Nucleus accumbens (tissue), 56 donors: ENCODE measurements at places on chromosomes 13 and 19.

DNA sequence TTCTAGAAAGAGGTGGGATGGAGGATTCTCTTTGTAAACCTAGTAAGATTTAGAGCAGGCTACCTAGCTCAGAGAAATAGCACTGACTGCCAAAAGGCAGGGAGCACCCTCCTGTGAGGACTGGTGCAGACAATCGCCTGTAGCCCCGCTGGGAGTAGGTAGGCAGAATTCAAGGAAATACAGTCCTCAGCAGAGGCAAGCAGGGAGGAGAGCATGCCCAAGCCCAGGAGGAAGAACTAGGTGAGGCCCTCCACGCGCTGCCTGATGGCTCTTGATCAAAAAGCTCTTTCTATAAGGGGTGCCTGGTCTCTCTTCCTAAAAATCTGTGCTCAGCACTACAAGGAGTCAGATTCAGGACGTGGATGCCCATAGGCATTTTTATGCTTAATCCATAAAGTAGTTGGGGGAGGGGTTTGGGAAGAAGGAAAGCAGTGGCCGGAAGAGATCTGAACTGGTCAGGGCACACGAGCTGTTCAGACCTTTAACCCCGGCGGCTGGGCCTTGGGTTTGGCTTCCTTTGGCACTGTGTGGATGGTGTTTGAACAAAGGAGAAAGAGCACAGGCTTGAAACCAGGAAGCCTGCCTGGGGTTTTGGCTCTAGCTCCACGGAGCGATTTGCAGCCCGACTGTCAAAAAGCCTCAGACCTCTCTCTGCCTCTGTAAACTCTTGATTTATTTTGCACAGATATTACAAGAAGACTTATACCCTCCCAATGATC lies 320.6 kb downstream of the FOXO1 start:
- DNase-seq = no peak

DNA sequence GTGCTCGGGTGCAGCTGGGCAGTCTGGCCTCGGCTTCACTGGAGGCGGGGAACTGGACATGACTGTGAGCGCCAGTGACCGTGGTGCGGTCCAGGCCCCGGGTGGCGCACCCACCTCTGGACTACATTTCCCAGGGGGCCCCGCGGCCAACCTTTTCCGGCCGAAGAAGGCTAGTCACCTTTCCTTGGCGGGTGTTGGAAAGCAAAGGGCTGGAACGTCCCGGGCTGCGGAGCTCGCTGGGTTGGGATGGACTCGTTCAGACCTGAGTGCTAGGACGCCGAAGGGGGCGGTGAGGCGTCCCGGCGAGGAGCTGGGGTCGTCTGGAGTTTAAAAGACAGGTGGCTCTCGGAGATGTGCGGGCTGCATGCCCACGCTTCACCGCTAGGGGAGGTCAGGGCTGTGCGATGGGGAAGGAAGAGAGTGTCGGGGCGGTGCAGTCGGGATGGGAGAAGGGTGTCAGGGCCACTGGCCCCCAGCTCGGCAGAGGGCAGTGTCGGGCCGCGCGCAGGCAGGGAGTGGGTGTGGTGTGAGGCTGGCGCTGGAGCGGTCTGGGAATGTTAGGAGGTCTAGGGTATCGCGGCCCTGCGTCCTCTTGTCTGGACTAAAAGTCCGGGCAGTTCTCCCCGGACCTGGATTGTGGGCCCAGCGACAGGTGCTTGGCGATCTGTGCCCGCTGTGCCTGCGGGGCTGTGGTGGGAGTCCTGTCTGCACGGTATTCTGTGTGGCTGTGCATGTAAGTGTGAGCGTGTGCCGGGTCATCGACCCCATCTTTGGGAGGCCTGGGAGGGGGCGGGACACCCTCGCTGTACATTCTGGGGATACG lies 57.1 kb downstream of the ZNF568 start:
- peak; percentile 75 for DNase-seq

DNA sequence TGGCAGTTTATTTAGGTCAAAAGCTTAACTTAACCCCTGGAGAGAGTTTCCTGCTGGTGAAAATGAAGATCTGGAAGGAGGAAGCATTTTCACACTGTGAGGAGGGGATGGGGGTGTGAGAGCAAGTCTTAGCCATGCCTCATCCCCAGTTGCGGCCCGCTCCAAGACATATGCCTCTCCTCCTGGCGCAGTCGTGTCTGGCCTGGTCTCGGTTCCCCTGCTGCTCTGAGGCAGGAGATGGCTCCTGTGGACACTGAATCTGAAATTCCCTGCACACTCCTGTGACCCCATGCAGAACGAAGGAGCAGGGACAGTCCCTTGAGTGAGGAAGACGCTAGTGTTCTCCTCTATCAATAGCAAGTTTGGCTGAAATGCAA lies 360 bp upstream of the ZNF69 start:
- DNase-seq = no peak

GRCh38 chr19:30071871-30072270 lies 129.8 kb downstream of the URI1 start:
- DNase-seq = no peak

- DNase-seq = no peak
Measured at GRCh38 chr13:29594303-29594709, 1.2 kb downstream of the SLC7A1 start.

- no peak for DNase-seq
Measured at GRCh38 chr13:98984983-98985382, 7.1 kb upstream of the DOCK9 start.

- no peak for DNase-seq
Measured at GRCh38 chr19:40502647-40503319, 36.0 kb downstream of the SPTBN4 start.

DNA sequence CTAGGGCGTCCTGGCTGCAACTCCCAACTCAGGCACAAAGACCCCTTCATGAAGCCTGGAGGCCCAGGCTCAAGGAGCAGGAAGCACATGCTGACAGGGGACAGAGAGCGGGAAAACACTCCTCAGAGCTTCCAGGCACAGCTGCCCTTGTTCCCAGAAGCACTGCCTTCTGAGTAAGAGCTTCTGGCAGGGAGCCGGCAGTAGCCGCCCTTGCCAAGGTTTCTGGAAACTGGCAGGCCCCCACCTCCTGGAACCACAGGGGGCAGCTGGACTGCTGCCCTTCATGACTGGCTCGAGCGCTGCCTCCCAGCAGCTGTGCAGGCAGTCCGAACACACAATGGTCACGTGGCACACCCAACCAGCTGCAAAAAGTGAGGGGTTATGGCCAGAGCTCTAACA lies 33.6 kb upstream of the EPHX3 start:
- peak; percentile 92 for DNase-seq

DNA sequence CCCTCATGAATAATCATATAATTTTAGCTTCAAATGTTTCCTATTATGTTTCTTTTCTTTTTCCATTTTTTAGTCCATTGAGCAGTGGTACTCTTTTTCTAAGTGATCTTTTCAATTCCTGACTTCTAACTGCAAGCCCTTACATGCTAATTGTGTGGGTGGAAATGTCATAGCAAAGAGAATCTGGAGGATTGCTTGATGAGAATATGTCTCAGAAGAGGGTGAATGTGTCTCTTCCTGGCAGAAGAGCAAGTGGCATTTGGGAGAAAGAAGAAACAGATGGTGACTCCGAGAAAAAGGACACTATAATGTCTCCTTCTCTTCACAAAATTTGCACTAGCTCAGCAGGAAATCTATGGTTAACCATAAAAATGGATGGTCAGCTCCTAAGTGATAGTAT lies 2320.0 kb downstream of the PCDH9 start:
- DNase-seq = no peak

GRCh38 chr19:5775668-5776309 lies 8.8 kb downstream of the PRR22 start:
- no peak for DNase-seq

GRCh38 chr19:35556846-35557538 lies 6.5 kb downstream of the ATP4A start:
- no peak for DNase-seq

DNA sequence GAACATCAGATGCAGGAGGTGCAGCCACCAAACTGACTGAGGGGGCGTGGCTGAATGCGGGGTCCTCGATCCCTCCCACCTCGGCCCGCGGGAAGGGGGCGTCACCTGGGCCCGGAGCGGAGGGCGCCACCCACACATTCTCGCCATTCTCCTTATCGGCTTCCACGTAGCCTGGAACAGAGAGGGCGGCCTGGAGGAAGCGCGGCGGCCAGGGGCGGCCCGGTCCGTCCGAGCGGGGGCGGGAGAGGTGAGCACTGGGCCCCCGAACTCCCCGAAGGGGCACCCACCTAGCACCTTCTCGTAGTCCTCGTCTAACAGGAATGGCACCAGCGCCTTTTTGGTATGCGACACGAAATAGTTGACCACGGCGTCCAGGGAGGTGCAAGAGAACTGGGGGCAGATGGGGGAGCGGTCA lies 11.8 kb downstream of the STAP2 start:
- DNase-seq = no peak

GRCh38 chr13:95507991-95508390 lies 44.5 kb upstream of the CLDN10 start:
- no peak for DNase-seq

- DNase-seq = no peak
Measured at GRCh38 chr13:45954836-45955800, 97.4 kb downstream of the ZC3H13 start.

GRCh38 chr19:5803752-5804515 lies 933 bp upstream of the NRTN start:
- DNase-seq = peak; percentile 26

- peak; percentile 93 for DNase-seq
Measured at GRCh38 chr19:45485305-45486077, 11.4 kb downstream of the RTN2 start.

DNA sequence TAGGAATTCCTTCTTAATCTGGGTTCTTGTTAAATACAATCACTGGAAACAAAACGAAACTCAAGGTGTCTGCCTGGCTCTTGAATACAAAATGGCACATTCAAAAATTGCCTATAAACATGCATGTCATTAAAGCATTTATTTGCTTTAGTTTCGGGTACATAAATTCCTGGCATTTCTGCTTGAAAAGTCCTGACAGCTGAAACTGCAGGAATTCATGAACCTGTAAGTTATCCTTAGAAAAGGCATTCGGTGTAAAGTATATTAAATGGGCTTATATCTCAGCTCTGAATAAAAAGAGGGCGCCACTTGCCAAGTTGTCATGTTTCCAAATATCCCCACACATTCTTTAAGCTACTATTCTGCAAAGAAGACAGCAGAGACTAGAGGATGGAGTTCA lies 32.9 kb downstream of the RXFP2 start:
- no peak for DNase-seq

DNA sequence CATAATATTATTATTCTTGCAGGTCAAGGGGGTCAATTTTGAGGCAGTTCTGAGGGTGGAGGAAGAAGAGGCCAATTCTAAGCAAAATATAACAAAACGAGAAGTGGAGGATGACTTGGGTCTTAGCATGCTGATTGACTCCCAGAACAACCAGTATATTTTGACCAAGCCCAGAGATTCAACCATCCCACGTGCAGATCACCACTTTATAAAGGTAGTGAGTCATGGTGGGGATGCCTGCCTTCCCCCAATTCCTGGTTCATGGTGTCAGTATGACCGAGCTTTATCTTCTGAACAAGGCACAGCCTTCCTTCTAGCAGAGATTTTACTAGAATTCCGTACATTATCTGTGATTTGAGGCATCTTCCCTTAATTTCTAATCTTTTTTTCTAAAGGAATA lies 9.4 kb upstream of the DCUN1D2 start:
- DNase-seq = no peak

DNA sequence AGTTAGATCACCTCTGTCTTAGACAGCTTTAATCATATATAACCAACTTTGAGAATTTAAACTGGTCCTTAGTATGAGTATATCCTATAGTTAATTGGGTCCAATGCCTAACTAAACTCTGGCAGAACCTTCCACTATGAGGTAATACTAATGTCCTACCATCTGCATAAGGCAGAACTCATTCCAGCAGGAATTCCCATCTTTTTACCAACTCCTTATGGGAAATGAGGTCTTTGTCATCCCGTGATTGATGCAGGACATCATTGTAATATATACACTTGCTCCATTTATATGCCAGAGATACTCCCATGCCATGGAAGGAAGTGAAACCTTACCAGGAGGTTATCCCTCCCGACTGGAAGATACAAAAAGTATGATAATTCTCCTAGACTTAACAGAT lies 2.8 kb downstream of the KCTD4 start:
- DNase-seq = no peak

- no peak for DNase-seq
Measured at GRCh38 chr13:82791035-82791434, 1091.2 kb downstream of the SLITRK1 start.

GRCh38 chr13:74523057-74523456 lies 388.9 kb upstream of the KLF12 start:
- no peak for DNase-seq

- no peak for DNase-seq
Measured at GRCh38 chr19:19217099-19217498, 5.3 kb downstream of the NCAN start.

DNA sequence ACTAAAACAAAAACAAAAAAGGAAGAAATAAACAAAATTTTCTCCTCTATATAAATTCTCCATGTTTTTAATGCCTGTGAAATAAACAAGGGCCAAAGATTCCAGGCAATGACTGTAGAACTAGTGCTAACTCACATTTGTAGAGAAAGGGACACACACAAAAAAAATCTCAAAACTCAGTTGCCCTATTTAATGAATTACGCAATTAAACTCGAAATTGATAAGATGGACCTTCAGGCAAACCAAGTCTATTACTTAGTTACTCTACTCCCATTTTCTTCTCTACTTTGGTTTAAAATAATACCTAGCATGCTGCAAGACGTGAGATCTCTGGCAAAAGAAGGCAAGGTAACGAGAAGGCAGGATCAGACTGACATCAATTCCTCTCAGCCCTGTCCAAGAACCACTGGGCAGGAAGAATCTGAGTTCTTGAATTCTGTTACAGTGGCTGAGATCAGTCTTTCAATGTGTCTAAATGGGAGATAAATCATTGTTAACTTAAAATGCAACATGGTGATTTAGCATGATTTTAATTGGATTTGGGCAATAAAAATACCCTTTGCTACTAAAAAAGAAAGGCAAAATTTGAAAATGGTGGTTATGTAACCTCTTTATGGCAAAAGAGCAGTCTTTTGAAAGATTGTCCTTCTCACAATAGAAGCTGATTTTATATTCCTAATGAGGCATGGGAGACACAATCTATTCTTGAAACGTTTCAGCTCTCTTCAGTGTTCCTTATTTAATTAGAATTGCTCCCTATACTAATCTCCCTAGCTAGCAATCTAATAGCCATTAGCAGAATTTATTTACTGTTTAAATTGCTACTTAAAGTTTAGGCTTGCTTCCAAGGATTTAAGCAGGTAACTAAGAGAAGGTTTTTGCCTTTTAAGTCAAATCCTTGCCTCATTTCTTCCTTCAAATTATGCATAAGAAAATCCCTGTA lies 25.9 kb downstream of the SPRY2 start:
- no peak for DNase-seq

- DNase-seq = no peak
Measured at GRCh38 chr13:22773465-22773864, 407.3 kb upstream of the SGCG start.

DNA sequence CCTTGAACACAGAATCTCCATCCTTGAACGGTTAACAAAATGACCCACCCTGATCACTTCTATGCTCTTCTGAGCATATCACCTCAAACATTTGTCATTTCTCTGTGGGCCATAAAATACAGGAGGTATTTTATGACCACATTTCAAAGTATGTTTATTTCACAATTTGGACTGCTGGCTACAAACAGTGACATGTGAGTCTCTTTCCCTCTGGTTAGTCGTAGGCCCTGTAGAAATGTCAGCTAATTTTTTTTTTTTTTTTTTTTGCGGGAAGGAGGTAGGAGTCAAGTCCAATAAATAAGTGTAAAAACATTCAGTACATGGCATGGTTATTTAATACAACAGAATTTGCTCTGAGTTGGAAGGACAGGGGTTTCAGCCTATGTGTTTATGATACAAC lies 70.7 kb downstream of the FOXO1 start:
- no peak for DNase-seq

- DNase-seq = no peak
Measured at GRCh38 chr13:25112695-25113255, 16.8 kb downstream of the PABPC3 start.
